Endothelial cell of umbilical vein (primary cell): ENCODE measurements at places on chromosomes 12 and 14. TPM values are rescaled to one million over a fixed set of nuclear protein-coding genes. Genes with fewer than 3 reads are reported as not detected.

DNA sequence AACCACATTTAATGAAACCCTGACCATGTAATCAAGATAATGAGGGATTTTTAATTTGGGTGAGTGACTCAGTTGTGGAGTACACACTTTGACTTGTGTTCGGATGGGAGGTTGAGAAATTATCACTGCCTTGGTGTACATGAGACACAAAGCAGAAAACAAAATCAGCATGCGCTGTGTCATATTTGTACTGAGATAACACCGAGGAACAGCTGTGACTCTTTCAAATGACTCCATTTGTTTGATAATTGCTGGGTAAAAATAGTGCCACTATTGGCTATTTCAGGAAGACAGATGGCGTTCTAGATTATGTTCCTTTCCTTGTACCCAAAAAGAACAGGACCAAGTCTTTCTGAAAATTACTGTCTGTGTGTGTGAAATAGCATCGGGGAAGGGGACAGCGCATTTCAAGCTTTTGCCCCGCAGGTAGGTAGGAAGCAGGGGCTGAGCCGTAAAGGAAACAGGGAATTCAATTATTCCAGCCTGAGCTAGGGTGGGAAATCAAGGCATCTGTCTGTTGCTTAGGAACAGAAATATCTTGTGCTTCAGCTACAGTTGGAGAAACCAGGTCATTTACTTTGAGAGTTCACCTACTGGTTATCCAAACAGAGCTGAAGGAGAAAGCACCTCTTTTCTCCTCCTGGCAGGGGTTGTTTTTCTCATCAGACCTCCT lies 114.3 kb downstream of the SNAPC1 start:
- H3K27ac ChIP-seq, result no peak overlapping the region
- no peak overlapping the region for H3K4me3 ChIP-seq
- no peaks in the 10 kb centered on the region for H3K36me3 ChIP-seq
- H3K4me1 ChIP-seq, result no peaks in the 10 kb centered on the region
- no peak for DNase-seq
- peaks cover 9% of the 10 kb centered on the region for H3K27me3 ChIP-seq

- peaks cover 15% of the 10 kb centered on the region for H3K27me3 ChIP-seq
- DNase-seq, result no peak
- H3K4me1 ChIP-seq, result no peaks in the 10 kb centered on the region
- no peak overlapping the region for H3K4me3 ChIP-seq
- no peaks in the 10 kb centered on the region for H3K36me3 ChIP-seq
Measured at GRCh38 chr12:116710370-116711150, 27.3 kb downstream of the SPRING1 start.

DNA sequence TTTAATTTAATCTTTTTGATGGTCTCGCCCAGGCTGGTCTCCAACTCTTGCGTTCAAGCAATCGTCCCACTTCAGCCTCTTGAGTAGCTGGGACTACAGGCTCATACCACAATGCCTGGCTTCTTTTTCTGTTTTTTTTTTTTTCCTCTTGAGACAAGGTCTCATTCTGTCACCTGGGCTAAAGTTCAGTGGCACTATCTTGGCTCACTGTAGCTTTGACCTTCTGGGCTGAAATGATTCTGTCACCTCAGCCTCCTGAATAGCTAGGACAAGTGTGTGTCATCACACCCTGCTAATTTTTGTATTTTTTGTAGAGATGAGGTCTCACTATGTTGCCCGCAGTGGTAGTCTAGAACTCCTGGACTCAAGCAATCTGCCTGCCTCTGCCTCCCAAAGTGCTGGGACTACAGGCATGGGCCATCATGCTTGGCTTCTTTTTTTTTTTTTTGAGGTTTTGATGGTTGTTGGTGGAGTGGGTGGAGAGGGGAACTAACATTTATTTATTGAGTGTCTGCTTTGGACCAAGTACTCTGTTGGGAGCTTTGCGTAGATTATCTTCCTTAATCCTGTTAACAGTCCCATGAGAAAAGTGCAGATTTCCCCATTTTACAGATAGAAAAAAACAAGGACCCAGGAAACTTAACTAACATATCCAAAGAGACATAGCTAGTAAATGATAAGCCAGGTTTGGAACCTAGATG lies 102.0 kb downstream of the DIP2B start:
- H3K27me3 ChIP-seq, result no peaks in the 10 kb centered on the region
- no peaks in the 10 kb centered on the region for H3K36me3 ChIP-seq
- no peak for DNase-seq
- no peak overlapping the region for H3K4me3 ChIP-seq

Gene CATSPERB
- not detected in 2 replicates for total RNA-seq

Gene GPR84
- total RNA-seq, result not detected in 2 replicates

DNA sequence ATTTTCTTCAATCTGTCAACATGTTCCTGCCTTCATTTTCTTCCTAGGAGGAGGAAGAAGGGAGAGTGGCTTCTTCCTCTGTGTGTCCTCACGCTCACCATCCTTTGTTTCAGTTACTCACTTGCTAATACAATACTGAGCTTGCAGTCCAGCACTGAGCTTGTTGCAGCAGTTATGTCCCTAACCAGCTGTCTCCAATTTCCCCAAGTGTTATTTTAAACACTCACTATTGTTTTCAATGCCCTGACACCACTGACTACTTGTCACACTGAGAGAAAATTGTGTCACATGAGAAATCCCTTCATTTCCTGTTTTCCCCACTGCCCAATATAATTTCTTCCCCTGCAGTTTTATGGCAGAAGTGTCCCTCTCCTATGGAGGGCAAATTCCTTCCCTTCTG lies 53.4 kb downstream of the HSD17B6 start:
- H3K4me1 ChIP-seq, result no peaks in the 10 kb centered on the region
- DNase-seq, result peak; percentile 20
- H3K27me3 ChIP-seq, result peaks cover 2% of the 10 kb centered on the region

Gene NINJ2
- total RNA-seq, result 0.75 and 1.4 TPM in 2 replicates

DNA sequence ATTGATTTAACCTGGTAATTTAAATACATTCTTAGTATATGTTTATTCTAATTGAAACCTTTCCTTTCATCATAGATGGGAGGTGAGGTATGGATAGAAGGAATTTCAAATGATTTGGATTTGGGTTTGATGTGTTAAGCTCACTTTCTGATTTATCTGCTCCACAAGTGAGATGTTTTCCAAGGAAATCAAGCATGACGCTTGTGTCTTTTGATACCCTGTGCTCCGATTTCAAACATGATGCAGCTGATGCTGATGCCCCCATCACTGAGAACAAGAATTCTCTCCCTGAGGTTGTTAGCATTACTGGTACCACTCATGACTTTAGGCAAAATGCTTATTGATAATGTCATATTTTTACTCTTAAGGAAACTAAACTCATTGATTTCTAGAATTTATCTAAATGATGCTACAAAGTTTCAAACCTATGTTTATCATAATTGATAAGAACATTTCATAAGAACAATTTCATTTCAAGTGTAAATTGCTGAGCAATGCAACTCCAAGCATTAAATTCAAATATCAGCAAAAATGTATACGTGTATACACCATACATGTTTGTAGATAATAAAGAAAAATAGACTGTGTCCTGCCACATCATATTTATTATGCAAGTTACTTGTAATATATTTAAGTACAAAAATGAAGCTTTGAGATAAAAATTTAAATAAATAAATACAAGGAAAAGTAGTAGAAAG lies 75.5 kb upstream of the LRIG3 start:
- DNase-seq, result no peak
- no peak overlapping the region for H3K27ac ChIP-seq
- H3K27me3 ChIP-seq, result no peaks in the 10 kb centered on the region

GRCh38 chr12:125487336-125487735 lies 422.1 kb downstream of the AACS start:
- H3K4me1 ChIP-seq, result no peaks in the 10 kb centered on the region
- no peak overlapping the region for H3K27ac ChIP-seq
- H3K27me3 ChIP-seq, result no peaks in the 10 kb centered on the region

Gene BIN2
- not detected in 2 replicates for total RNA-seq

DNA sequence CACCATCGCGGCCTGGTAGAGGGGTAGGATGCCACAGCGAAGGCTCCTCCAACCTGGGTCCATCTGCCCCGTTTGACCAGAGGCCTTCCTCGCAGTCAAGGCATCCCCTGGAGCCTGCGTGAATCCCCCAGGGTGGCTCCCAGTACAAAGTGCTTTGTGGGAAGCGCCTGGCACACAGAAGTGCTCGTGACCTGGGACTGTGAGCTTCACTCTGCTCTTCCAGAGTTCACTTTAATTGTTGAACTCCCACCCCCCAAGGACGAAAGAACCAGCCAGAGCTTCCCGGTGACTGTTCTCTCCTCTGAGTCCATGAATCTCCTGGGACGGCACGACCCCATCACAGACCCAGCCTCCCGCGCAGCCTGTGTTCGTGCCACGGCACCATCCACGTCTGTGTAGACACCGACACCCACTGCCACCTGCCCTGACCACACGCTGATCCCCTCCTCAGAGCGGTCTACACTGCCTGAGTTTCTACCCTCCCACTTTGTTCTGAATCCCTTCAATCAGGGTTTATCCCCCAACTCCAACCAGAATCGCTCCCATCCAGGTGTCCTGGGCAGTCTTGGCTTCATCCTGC lies 15.9 kb downstream of the P2RX2 start:
- no peak overlapping the region for H3K27ac ChIP-seq
- H3K4me3 ChIP-seq, result no peak overlapping the region
- no peaks in the 10 kb centered on the region for H3K27me3 ChIP-seq
- H3K36me3 ChIP-seq, result peaks cover 2% of the 10 kb centered on the region
- DNase-seq, result no peak

Gene PHLDA1
- total RNA-seq, result 26.8 and 30.8 TPM in 2 replicates

Gene CLEC14A
- 396 and 414 TPM in 2 replicates for total RNA-seq

Gene SLC25A21
- 0.92 and 1.4 TPM in 2 replicates for total RNA-seq

Gene AMIGO2
- total RNA-seq, result 7.5 and 8.7 TPM in 2 replicates

- H3K27me3 ChIP-seq, result no peaks in the 10 kb centered on the region
- no peaks in the 10 kb centered on the region for H3K36me3 ChIP-seq
- H3K27ac ChIP-seq, result no peak overlapping the region
- H3K4me1 ChIP-seq, result peaks cover 25% of the 10 kb centered on the region
- H3K4me3 ChIP-seq, result no peak overlapping the region
Measured at GRCh38 chr12:76018111-76018510, 13.5 kb downstream of the PHLDA1 start.

Gene ENDOU
- total RNA-seq, result not detected in 2 replicates

GRCh38 chr14:50354527-50354926 lies 42.2 kb downstream of the CDKL1 start:
- no peak for DNase-seq
- H3K4me1 ChIP-seq, result peaks cover 10% of the 10 kb centered on the region
- no peak overlapping the region for H3K27ac ChIP-seq
- H3K27me3 ChIP-seq, result no peaks in the 10 kb centered on the region
- no peak overlapping the region for H3K4me3 ChIP-seq

Gene PTPRO
- total RNA-seq, result not detected in 2 replicates

- no peaks in the 10 kb centered on the region for H3K36me3 ChIP-seq
- peaks cover 16% of the 10 kb centered on the region for H3K4me1 ChIP-seq
- DNase-seq, result no peak
- H3K4me3 ChIP-seq, result no peak overlapping the region
- H3K27me3 ChIP-seq, result no peaks in the 10 kb centered on the region
Measured at GRCh38 chr12:124727922-124728321, 135.7 kb downstream of the SCARB1 start.

- H3K27me3 ChIP-seq, result no peaks in the 10 kb centered on the region
- no peak overlapping the region for H3K27ac ChIP-seq
- no peaks in the 10 kb centered on the region for H3K4me1 ChIP-seq
- no peak for DNase-seq
Measured at GRCh38 chr12:22431693-22432251, 97.3 kb upstream of the ST8SIA1 start.

- H3K36me3 ChIP-seq, result no peaks in the 10 kb centered on the region
- no peak for DNase-seq
- no peak overlapping the region for H3K27ac ChIP-seq
- no peaks in the 10 kb centered on the region for H3K27me3 ChIP-seq
- H3K4me3 ChIP-seq, result no peak overlapping the region
Measured at GRCh38 chr12:48532601-48533000, 7.2 kb downstream of the OR8S1 start.

Gene ALG10B
- 6.3 and 9.0 TPM in 2 replicates for total RNA-seq

- H3K4me3 ChIP-seq, result no peak overlapping the region
- no peak overlapping the region for H3K27ac ChIP-seq
- no peak for DNase-seq
- H3K27me3 ChIP-seq, result no peaks in the 10 kb centered on the region
- H3K36me3 ChIP-seq, result no peaks in the 10 kb centered on the region
Measured at GRCh38 chr12:19115285-19115684, 14.2 kb upstream of the PLEKHA5 start.

Gene TAS2R46
- total RNA-seq, result 1.4 and 2.4 TPM in 2 replicates

Gene GZMH
- total RNA-seq, result not detected in 2 replicates

Gene C12orf54
- not detected in 2 replicates for total RNA-seq

DNA sequence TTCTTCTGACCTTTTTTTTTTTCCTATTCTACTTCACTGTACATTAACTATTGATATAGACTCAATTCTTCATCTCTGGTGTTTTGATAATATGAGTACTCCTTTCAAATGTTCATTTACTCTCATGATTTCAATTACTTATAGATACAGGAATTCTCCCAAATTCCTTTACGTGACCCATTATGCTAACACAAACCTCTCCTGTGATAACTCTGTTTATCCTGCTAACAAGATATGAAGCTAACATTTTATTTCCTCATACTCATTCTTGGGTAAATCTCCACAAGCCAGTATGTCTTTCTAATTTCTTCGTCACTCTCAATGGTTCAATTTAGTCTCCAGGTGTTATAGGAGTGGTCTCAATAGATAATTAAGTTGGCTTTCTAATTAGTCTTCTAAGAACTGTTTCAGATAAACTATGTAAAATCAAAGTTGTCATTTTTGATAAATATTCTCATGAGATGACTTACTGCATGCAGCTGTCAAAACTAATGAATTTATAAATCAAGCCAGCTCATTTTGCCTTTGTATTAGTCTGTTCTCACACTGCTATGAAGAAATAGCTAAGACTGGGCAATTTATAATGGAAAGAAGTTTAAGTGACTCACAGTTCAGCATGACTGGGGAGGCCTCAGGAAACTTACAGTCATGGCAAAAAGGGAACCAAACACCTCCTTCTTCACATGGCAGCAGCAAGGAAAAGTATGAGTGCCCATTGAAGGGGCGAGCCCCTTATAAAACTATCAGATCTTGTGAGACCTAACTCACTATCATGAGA lies 130.6 kb upstream of the MYF6 start:
- H3K4me1 ChIP-seq, result no peaks in the 10 kb centered on the region
- no peak for DNase-seq
- no peaks in the 10 kb centered on the region for H3K36me3 ChIP-seq

Gene STAB2
- total RNA-seq, result not detected in 2 replicates

DNA sequence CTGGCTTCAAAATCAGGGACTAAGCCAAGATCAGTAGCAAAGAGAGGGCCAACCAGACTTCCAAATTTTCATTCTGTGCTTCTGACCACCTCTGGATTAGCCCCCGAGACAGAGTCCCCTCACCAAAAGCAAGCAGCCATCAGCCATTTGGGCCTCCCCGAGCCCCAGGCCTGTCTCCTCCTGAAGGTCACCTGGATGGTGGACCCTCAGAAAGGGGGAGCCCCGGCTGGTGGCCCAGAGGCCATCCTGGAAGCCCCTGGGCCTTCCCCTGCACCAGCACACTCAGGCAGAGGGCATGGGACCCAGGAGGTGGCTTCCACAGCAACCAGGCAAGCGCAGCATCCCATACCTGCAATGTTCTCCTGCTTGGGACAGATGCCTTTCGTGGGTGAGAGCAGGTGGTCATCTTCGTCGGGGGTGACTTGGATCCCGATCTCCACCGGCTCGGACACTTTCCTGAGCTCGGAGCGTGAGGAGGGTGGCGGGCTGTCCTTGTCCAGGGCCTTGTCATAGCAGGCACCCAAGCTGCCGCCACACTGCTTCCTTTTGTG lies 14.8 kb downstream of the BCL11B start:
- no peaks in the 10 kb centered on the region for H3K27me3 ChIP-seq
- H3K4me1 ChIP-seq, result no peaks in the 10 kb centered on the region
- DNase-seq, result no peak
